ENCODE measurements at places on chromosomes 5 and 9.
A peak's percentile ranks its signal among the peaks of the same experiment; 100 is the strongest.

GRCh38 chr9:650362-650761, 191.1 kb upstream of the DMRT1 start:
- DNase-seq = no peak

DNA sequence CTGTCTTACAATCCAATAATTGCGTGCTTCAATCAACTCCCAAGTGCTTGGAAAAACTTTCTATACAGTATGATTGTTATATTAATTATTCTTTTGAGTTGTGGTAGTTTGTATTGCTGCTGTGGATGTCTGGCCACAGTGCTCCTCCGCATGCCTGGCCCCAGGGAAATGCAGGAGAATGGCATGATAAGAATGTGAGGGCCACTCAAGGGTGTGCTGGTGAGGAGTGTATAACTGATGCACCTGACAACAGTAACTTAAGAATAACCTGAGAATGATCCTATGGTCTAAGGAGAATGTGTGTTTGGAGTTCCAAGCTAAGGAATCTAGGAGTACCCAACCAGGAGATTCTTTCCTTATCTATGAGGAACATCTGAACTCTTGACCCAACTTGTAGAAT, 152.9 kb upstream of the APC start:
- DNase-seq = no peak

DNA sequence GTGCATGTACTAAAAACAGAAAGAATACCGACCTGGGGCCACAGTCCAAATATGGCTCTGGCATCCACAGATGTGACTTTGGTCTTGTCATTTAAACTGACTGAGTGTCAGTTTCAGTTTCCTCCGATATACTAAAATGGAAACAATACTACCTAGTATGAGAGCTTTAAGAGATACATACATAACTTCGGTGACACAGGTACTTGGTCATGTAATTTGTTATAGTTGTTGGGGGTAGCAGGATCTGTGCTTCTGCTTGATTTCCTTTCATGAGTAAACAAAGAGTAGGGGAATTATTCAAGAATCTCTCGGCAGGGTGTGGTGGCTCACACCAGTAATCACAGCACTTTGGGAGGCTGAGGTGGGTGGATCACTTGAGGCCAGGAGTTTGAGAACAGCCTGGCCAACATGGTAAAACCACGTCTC, 32.1 kb downstream of the MTMR12 start:
- DNase-seq = no peak

DNA sequence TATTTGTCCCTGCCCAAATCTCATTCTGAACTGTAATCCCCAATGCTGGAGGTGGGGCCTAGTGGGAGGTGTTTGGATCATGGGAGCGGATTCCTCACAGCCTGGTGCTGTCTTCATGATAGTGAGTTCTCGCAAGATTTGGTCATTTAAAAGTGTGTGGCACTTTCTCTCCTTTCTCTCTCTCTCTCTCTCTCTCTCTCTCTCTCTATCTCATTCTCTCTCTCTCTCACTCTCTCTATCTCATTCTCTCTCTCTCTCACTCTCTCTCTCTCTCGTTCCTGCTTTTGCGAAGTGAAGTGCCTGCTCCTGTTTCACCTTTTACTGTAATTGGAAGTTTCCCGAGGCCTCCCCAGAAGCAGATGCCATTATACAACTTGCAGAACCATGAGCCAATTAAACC, 207.3 kb upstream of the NR4A3 start:
- no peak for DNase-seq

DNA sequence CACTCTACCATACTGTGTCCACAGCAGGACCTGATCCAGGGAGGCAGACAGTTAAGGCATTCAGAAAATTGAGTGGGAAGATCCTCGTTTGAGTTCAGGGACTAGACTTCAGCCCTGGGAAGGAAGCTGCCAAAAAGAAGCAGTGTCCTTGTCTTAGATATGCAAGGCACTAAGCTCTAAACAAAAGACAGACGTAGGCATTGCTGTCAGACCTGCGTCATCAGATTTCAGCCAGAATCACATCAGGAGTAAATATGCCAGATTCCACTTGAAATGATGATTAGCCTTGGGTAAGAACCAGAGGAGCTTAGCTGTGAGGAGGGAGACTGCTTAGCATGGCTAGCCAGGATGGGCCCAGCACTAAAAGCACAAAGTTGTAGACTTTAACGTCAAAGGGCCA, 56.7 kb downstream of the MAMDC2 start:
- no peak for DNase-seq

- DNase-seq = no peak
Observed at GRCh38 chr5:36680066-36680465, 73.7 kb downstream of the SLC1A3 start.

- no peak for DNase-seq
Observed at GRCh38 chr9:121551985-121552753, 52.5 kb upstream of the GGTA1 start.

GRCh38 chr9:4489919-4490704, at the start of gene SLC1A1:
TSS of gene SLC1A1 (plus strand) at chr9:4490468. CDS start at chr9:4490680, 212 bp downstream.
- DNase-seq = peak; percentile 20

- no peak for DNase-seq
Observed at GRCh38 chr9:96256800-96257199, 45.2 kb downstream of the HSD17B3 start.

DNA sequence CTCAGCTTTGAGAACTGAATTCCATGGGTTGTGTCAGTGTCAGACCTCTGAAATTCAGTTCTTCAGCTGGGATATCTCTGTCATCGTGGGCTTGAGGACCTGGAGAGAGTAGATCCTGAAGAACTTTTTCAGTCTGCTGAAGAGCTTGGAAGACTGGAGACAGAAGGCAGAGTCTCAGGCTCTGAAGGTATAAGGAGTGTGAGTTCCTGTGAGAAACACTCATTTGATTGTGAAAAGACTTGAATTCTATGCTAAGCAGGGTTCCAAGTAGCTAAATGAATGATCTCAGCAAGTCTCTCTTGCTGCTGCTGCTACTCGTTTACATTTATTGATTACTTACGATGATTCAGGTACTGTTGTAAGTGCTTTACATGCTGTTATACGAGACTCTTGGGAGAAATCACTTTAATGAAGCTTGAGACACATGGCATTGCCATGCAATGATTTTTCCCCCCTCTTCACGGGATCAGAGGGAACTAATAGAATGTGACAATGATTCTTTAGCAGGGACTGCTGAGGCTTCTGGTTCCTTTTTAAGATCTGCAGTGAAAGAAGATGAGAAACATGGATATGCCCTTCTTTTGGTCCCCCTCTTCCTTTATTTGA, 63.8 kb downstream of the PTTG1 start:
- DNase-seq = no peak

- DNase-seq = no peak
Observed at GRCh38 chr5:89994266-89994665, 415.3 kb downstream of the CETN3 start.

GRCh38 chr5:54214722-54215121, 95.7 kb downstream of the ARL15 start:
- no peak for DNase-seq

- DNase-seq = no peak
Observed at GRCh38 chr9:77916410-77916819, 115.2 kb downstream of the GNAQ start.

- no peak for DNase-seq
Observed at GRCh38 chr5:180596115-180596667, 4.9 kb upstream of the SCGB3A1 start.

DNA sequence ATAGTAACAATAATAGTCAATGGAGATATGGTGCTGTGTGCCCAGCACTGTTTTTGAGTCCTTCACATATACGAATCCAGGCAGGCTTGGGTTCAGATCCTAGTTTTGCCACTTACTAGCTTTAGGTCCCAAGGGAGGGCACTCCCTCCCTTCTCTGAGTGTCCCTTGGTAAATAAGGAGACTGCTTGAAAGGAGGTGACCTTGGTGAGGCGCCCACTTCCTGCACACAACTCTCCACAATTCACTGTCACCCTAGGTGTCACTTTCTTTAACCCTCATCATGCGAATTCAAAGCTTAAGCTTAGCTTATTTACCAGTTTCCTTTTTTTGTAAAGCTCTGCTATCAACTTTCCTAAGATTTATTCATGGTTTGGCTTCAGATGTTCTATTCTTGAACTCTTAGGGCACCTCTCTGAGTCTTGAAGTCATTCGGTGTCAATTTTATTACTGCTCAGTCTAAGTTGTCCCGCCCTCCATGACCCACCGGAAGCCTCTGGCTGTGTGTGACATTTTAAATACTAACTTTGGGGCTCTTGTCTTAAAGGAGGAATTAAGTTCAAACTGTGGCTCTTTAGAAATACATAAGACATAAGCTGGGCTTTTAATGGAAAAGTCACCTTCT, 170.7 kb upstream of the ZNF618 start:
- DNase-seq = no peak

GRCh38 chr9:108057421-108058134, 568.0 kb upstream of the KLF4 start:
- no peak for DNase-seq

GRCh38 chr5:125348936-125349831, 602.7 kb upstream of the ZNF608 start:
- no peak for DNase-seq

DNA sequence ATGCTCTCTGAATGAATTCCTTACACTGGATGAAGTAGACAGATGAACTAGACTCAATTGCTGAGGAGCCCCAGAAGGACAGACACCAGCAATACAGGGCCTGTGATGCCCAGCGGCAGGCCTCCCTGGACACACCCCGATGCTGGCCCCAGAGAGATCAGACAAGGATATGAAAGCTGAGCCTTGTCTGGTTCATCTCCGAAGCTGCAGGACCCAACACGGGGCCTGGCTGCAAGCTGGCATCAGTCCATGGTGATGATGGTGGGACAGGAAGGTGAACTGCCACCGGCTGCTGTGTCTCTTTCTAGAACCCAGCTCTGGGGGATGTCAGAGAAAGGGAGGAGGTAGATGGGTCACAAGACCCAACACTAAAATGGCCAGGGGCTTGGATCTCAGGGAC, 104.0 kb upstream of the LMX1B start:
- DNase-seq = no peak

DNA sequence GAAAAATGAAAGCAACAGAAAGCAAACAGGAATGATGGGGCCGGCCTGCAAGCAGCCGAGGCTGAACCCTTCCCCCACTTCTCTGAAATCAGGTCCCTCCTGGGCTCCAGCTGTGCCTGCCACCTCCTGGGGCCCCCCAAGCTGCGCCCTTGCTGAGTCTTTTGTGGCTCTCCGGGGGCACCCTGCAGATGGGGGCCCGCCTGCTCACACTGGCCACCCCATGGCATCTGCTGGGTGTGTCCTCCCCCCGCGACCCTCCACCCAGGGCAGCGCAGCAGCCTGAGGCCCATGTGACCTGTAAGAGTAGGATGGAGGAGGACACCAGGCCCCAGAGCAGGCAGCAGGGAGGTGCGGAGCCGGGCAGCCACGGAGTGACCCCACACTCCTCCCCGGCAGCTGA, 5.7 kb downstream of the GPSM1 start:
- DNase-seq = no peak

DNA sequence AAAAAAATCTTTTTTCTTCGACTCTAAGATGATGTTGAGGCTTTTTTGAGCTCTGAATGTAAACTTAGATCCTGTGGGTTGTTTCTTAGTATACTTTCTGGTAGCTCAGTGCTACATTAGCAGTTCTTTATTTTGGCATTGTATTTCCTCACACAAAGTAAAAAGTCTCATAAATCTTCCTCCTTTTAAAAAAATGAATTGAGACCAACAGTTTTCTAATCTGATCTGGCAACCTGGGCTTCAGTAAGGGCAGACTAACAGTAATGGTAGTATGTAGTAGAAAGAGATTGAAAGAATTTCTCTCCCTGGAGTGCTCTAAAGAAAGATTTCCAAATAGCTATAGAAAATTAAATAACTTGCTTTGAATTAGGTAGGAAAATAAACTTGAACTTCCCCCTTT, 31.4 kb downstream of the ZCCHC7 start:
- no peak for DNase-seq

- no peak for DNase-seq
Observed at GRCh38 chr9:127603226-127603625, 8.9 kb upstream of the STXBP1 start.

DNA sequence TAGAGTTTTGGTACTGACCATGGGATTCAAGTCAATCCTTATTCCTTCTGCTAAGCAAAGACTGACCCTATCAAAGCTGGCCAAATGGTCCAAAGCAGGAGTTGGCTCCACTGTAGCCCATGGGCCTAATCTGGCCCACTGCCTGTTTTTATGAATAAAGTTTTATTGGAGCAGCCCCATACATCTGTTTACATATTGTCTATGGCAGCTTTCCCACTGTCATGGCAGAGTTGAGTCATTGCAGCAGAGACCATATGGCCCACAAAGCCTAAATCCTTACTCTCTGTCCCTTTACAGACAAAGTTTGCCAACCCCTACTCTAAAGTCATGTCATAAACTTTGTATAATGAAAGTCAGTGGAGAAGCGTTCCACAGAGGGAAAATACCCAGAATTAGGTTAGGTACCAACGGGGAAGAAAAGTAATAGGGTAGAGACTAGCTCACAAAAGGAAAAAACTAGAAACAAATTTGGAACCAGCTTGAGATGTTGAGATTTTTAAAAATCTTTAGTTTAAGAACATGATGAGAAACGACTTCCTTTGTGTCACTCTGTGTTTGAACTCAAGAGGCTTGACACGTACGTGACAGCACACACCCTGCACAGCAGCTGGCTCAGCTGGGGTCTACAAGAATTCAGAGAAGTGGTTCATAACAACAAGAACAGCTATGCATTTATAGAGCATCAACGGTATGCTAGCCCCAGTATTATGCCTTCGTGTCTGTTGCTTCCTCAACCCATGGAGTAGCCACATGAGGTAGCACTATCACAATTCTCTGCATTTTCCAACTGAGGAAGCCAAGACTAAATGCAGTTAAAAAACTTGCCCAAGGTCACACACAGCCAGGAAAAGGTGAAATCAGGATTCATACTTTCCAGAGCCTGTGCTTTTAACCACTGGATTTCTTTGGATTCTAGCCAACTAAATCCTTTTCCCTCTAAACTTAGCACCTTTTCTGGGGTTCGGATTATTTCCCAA, 198.9 kb upstream of the WWC1 start:
- peak; percentile 10 for DNase-seq

DNA sequence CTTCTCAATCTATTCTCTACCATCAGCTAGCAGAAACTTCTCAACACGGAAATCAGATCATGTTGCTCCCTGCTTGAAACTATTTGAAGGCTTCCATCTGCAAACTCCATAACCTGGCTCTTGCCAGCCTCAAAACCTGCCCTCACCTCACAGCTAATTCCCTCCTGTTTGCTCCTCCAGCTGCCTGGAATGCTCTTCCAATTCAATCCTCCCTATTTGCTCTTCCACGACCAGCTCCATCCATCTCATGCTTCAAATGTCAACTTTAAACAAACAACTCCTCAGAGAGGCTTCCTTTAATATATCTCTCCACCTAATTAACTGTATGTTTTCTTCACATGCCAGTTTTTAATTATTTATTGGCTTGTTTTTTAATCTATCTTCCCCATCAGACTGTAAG, 1.5 kb downstream of the PLAA start:
- no peak for DNase-seq

DNA sequence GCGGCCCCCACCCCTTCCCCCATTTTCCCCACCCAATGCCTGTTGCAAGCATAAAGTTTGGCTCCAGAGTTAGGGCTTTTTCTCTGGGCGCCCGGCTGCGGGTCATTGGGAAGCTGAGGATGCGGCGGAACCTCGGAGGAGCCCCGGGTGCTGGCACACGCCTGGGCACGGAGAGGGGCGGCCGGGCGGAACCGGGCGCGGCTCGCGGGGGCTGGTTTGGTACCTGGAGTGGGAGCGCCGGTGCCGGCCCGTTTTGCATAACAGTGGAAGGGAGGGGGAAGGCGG, 1.2 kb downstream of the PPARGC1B start:
- no peak for DNase-seq

GRCh38 chr5:3122985-3123762, 371.7 kb upstream of the IRX2 start:
- DNase-seq = no peak
